Muscle of leg (tissue), 16 donors: ENCODE measurements at places on chromosomes 12 and 14.
A peak's percentile ranks its signal among the peaks of the same experiment; 100 is the strongest.

DNA sequence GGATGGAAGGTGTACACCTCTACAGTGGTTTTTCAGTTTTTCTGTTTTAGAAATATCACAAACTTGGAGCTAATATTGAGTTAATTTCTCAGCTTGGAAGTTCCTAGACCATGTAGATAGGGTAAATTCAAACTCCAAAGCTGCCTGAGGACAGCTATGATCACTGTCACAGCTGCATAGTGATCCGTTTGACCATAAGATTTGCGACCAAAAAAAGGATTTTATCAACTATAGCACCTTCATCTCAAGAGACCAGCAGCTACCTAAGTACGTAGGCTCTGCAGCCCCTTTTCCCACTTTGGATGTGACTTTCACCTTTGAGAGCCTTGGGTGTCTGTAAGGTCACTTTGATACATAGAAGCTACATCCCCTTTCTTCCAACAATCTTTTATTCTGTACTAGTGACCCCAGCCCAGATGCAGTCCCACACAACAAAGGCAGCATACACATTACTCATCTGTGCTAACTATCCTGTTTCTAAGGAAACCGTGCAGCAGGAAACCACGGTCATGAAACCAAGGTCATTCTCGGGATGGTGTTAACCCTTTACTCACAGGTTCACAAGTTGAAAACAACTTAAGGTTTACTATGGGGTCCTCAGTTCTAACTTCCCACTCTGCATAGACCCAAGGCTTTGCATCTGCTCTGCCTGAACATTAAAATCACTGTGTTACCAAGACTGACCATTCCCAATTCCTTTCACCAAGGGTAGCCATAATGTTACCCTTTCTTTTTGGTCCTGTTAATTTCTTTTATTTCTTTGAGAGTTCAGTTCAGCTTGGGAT lies 75.4 kb downstream of the IFT81 start:
- DNase-seq = peak; percentile 47

DNA sequence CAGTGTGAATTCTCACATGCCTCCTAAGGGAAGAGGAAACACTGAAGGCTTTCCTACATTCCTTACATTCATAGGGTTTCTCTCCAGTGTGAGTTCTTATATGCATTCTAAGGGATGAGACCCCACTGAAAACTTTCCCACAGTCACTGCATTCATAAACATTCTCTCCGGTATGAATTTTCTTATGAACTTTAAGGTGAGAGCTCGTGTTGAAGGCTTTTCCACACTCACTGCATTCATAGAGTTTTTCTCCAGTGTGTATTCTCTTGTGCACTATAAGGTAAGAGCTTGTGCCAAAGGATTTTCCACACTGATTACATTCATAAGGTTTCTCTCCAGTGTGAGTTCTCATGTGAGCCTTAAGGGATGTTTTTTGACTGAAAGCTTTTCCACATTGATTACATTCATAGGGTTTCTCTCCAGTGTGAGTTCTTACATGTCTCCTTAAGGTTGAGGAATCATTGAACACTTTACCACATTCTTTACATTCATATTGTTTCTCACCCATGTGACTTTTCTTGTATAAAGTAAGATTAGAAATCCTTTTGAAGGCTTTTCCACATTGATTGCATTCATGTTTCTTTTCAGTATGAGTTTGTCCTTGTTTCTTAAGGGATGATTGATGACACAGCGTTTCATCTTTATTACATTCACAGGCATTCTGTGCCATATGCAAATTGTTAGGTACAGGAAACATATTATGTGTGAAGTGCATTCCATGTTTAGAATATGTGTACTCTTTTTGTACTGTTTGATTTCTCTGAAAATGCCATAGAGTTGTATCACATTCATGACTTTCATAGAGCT lies 9.5 kb downstream of the ZNF891 start:
- no peak for DNase-seq

DNA sequence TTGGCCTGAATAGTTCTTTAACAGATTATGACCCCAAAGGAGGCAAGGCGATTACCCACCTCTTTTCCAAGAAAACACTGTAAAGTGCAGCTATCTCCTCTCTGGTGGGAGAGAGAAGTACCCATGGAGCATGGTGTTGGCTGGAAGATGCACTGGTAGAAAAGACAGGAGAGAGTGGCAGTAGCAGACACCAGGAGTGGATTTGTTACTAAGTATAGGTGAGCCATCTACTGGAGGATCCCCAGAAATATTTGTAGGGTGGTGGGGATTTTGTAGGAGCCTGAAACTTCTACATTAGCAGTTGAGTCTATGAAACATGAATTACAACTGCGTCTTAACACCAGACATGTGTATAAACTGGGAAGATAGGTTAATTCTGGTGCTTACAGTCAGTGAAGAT lies 148.0 kb downstream of the SLC38A4 start:
- no peak for DNase-seq

- no peak for DNase-seq
Observed at GRCh38 chr12:94516985-94517384, 57.3 kb upstream of the CEP83 start.

DNA sequence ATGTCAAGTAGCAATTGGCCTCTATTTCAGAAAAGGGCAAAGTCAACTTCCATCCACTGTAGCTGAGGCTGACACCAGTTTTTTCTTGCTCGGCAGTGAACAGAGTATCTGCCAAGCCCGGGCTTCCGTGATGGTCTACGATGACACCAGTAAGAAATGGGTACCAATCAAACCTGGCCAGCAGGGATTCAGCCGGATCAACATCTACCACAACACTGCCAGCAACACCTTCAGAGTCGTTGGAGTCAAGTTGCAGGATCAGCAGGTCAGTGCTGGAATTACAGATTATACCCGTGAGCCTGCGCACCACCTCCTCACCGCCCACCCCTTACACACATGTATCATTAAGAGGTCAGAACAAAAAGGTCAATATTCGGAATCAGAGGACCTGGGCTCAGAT lies 19.4 kb downstream of the EVL start:
- no peak for DNase-seq
